ENCODE measurements at places on chromosomes 1 and 21. TPM values are rescaled to one million over a fixed set of nuclear protein-coding genes. Genes with fewer than 3 reads are reported as not detected.

Gene GNPAT
- total RNA-seq: 49.8 TPM

Gene PTGFRN
- total RNA-seq: 134 TPM

Gene NPPA
- 0.32 TPM for total RNA-seq

Gene CDC42
- 213 TPM for total RNA-seq

Gene AGO4
- 23.2 TPM for total RNA-seq

Gene TMEM52
- 1.8 TPM for total RNA-seq
